ENCODE measurements at places on chromosomes 12 and 14.

GRCh38 chr14:64324461-64324860 is 30.3 kb upstream of the ESR2 start:
- no peak for DNase-seq

GRCh38 chr14:82438436-82438835 is 904.8 kb upstream of the SEL1L start:
- DNase-seq, result no peak

- DNase-seq, result no peak
Observed at GRCh38 chr14:84202486-84202885, 1327.5 kb upstream of the FLRT2 start.

DNA sequence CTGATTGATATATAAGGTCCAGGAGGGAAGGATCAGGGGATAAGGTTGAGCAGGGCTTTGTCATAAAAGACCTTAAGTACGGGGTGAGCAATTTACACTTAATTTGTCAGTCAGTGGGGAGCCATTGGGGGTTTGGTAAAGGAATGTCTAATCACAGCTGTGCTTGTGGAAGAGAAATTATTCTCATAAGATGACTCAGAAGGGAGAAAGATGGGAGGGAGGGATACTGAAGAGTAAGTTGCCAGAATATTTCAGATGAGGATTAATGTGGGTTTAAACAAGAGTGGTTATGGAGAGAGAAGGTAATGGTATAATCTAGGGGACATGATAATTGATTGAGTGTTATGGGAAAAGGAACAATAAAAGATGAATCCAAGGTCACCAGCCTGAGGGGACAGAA is 500.1 kb upstream of the CCDC196 start:
- DNase-seq, result no peak

- no peak for DNase-seq
Observed at GRCh38 chr14:104799244-104800014, 1.5 kb upstream of the ZBTB42 start.

GRCh38 chr12:26767865-26768264 is 65.1 kb downstream of the ITPR2 start:
- no peak for DNase-seq

DNA sequence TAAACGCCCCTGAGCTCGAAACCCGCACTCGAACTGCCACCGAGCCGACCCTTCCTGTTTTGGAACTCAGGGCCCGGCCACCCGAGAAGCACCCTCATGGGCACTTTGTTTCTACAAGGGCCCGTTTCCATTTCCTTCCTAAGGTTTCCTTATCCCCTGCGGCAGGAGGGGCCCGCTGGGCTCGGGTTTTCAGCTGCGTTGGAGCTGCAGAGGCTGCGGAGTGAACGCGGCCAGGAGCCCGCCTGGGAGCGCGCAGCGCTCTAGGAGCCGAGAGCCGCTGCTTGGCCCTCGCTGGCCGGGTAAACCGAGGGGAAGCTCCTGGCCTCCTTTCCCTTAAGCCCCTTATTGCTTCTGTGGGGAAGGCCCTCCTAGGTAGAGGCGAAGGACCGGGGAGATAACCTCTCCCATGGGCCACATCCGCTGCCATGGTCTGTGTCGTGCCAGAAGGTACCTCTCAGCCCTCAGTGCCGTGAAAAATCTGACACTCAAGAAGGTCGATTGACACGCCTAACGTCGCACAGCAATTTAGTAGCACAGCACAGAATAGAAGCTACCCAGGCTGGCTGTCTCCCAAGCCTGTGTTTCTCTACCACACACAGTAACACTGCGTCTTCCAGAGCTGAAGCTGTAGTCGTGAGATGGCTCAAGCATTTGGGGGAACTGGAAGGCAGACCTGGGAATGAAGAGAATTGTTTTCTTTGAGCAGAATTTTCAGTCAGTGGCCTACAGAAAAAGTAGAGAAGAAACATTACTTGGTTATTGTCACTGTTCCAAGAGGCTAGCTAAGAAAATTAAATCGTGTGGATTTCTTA is 12.9 kb upstream of the CALM1 start:
- peak; percentile 83 for DNase-seq

DNA sequence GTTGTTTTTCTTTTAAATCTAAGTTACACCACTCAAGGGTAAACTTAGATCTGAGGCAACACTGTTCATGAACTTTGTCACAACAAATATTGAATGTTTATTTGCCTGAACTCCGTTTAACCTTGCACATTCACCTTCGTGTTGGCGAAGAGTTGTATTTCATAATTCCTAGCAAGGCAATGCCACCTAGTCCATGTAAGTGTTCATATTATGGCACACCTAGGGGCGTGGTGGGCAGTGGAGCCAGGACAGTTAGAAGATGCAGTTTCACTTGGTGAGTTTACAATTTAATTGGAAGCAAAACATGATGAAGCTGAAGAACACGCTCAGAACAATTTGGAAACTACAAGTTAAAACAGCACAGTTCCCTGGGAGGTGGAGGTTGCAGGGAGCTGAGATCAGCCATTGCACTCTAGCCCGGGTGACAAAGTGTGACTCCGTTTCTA is 30.4 kb upstream of the GNPNAT1 start:
- DNase-seq, result no peak

DNA sequence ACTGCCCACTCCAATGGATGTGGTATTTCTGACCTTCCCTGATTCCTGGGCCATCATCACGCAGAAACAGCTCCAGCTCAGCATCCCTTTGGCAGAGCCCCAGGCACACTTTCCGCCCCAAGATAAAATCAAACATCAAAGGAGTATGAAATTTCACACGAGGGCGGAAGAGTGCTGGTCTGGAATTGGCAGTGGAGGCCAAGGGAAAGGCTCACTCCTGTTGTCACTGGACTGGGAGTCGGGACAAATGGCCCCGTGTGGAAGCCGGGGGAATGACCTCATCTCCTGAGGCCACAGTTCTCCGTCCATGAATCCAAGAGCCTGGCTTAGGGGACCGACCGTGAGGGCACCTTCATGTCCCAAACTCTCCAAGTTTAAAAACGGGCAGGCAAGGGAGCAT is 40.9 kb downstream of the FZD10 start:
- no peak for DNase-seq

DNA sequence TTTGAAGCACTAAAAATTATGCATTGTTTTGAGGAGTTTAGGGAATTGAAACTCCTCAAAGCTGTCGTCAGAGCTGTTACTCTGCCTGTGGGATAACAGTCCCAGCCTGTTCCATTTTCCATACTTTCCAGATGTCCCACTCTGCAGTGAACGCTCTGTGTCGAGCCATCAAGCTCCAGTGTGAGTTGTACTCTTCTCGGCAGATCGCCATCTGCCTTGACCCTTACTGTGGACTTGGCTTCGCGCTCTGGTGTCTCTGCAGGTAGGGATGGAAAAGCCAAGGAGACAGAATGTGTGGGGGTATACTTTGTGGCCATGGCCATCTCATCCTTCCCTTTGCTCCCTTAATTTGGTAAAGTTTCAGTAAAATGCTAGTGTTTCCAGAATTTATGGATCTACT is 35.5 kb upstream of the ATF1 start:
- DNase-seq, result no peak

DNA sequence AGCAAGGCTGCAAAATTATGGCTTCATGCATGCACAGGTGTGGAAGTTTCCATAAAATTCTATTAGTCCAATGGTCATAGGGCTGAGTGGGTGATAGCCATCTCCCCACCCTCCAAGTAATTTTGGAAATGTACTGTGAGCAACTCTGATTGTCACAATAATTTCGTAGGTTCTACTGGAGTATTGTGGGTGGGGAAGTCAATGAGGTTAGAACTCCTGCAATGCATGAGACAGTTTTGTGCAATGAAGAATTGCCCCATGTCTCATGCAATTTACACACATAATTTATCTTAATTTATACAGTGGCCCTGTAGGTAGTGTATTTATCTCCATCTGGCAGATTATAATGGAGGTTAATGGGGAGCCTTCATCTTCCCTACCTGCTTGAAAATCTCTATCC is 20.5 kb downstream of the IFNG start:
- no peak for DNase-seq

- no peak for DNase-seq
Observed at GRCh38 chr12:55250944-55251343, 6.5 kb downstream of the OR6C74 start.

- DNase-seq, result peak; percentile 6
Observed at GRCh38 chr14:64801800-64802199, 77.9 kb downstream of the SPTB start.

- no peak for DNase-seq
Observed at GRCh38 chr14:81625343-81625742, 91.7 kb upstream of the SEL1L start.

DNA sequence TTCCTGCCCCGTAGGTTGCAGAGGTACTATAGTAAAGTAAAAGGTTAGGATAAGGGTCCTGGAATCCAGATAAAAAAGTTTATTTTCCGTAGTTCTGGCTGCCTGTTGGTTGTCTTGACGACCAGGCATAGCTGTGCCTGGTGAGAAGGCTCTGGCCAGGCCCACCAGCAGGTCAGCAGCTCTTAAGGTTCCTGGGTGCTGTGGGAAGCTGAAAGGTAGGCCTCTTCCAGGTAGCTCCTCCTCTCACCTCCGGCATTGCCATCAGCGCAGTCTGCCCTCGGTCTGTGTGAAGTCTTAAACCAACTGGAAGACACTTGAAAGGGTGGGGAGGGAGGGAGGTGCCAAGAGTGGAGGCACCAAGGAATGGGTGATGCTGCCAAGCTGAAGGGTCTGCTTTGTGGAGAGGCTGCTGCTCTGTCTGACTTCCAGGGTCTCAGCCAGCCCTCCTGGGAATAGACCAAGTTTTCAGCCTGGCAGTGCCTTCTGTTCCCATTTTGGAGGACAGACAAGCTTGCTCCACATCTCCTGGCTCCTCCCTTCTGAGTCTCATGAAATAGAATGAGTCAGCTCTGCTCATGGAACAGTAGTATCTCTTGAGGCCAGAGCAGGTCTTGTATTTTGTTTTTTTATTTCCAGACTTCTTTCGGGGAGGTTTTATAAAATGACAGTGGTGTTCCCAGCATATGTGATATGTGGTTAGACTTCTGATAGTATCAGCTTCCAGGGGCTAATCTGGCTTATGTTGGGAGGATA is 5.2 kb upstream of the ACADS start:
- peak; percentile 13 for DNase-seq

DNA sequence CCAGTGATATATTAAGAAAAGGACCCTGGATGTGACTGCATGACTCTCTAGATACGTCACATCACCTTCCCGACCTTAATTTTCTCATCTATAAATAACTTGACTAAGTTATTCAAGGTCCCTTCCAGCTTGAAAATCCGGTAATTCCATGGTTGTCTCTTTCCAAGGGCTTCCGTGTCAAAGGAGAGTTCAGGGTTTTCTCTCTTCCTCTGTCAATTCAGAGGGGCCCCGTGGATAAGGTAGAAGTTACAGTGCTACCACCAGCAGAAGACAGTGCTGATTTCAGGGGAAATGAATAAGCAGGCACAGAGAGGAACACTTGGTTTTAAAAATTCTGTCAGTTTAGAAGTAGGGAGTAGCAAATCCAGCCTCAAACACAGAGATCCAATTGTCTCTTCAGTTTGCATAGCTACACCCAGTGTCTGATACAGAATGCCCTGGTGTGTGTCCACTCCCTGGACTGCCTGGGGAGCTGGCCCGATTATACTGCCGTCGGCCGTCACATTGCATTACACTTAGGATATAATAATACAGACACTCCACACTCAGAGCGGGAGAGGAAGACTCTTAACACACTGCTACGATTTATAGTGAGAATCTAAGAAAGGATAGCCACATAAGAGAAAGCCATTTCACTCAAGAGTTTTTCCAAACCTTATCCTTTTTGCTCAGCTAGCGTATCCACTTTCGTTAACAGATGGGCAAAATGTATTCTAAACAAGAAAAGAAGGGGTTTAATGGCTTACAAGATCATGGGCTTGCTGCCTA is 54.7 kb upstream of the GTF2A1 start:
- no peak for DNase-seq

DNA sequence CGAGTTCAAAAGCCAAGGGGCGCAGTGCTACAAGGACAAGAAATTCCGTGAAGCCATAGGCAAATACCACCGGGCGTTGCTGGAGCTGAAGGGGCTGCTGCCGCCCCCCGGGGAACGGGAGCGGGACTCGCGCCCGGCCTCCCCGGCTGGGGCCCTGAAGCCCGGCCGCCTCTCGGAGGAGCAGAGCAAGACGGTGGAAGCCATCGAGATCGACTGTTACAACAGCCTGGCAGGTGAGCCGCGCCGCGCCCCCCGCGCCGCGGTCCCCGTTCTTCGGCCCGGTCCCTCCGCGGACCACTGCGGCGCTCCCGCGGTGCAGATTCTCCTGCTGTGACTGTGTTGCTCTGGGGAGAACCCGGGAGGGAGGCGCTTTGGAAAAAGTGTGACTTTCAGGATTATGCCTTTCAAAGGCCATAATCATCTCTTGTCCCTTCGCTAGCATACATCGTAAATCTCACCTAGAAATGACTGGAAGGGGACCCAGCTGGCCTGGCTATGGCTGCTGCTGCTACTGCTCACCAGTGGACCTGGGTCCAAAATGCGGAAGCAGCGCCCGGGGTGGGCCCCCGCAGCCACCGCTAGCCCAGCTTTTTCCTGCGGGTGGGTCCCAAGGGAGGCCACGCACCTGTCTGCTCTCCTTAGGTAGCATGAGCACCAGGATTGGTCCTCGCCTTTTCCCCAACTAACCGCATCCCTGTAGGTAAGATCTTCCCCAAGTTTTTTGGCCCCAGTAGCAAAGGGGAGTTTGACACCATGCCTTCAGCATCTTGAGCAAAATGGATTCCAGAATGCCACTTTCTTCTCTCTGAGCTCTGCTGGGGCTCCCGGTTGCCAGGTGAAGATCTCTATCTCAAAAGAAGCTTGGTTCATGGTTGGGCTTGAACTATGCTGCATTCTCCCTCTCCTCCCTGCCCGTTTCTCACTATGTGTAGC is 853 bp downstream of the TTC9 start:
- DNase-seq, result no peak

DNA sequence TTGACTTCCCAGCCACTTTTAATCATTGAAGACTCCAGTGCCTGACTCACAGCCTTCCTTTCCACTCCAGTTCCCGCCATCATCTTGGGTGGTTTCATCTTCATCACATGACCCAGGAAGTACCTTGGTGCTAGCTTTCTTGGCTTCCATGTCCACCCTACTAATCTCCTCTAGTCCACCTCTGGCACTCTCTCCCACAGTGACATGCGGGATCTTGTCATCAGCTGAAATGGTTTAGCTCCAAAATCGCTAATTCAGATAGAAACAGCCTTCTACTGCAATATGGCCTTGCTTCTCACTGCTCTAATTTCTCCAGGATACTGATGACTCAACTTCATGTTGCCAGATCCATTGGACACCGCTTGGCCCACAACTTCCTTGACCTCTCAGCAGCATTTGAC is 24.5 kb downstream of the WDR20 start:
- no peak for DNase-seq

DNA sequence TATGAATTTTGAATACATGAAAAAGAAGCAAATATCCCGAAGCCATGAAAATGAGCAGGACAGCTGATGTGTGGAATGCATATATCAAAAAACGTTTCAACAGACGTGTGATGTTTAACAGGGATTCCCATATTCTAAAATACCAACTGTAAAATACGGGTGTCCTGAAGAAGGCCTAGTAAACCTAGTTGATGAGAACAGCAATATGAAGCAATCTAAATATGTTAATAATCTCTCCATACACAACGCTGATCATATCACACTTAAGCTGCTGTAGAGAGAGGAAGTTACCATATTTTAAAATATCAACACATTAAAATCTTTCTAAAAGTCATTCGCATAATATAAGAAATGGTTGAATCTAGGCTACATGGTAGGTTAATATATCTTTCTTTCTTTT is 317.5 kb downstream of the PPFIA2 start:
- no peak for DNase-seq

GRCh38 chr14:77589099-77589498 is 27.3 kb downstream of the SPTLC2 start:
- DNase-seq, result no peak
